Endothelial cell of umbilical vein (primary cell): ENCODE measurements at places on chromosomes 4 and X.

DNA sequence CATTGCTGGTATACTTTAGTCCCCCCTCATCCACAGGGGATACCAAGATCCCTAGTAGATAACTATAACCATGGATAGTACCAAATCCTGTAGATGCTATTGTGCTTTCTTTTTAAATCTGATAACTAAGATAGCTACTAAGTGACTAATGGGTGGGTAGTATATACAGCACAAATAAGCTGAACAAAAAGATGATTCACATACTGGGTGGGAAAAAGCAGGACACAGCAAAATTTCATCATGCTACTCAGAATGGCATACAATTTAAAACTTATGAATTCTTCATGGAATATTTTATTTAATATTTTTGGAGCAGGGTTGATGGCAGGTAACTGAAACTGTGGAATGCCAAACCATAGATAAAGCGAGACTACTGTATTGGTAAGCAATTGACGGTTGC lies 161.6 kb downstream of the IL15 start:
- no peaks in the 10 kb centered on the region for H3K27me3 ChIP-seq
- H3K27ac ChIP-seq, result no peak overlapping the region
- H3K4me1 ChIP-seq, result no peaks in the 10 kb centered on the region
- no peaks in the 10 kb centered on the region for H3K36me3 ChIP-seq
- no peak overlapping the region for H3K4me3 ChIP-seq

- DNase-seq, result no peak
- H3K36me3 ChIP-seq, result no peaks in the 10 kb centered on the region
- H3K27ac ChIP-seq, result no peak overlapping the region
- H3K4me1 ChIP-seq, result no peaks in the 10 kb centered on the region
- no peak overlapping the region for H3K4me3 ChIP-seq
These were observed 32.1 kb downstream of the NDUFB11 start for GRCh38 chrX:47112316-47112954.

DNA sequence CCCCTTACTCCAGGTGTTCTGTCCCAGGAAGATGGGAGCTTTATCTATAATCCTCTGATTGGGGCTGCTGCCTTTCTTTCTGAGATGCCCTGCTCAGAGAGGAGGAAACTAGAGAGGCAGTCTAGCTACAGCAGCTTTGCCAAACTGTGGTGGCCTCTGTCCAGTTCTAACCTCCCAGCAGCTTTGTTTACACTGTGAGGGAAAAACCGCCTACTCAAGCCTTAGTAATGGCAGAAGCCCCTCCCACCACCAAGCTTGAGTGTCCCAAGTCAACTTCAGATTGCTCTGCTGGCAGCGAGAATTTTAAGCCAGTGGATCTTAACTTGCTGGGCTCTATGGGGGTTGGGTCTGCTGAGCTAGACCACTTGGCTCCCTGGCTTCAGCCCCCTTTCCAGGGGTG lies 394.9 kb upstream of the PABPC5 start:
- no peak overlapping the region for H3K4me3 ChIP-seq
- no peaks in the 10 kb centered on the region for H3K27me3 ChIP-seq
- H3K4me1 ChIP-seq, result no peaks in the 10 kb centered on the region
- no peak for DNase-seq

DNA sequence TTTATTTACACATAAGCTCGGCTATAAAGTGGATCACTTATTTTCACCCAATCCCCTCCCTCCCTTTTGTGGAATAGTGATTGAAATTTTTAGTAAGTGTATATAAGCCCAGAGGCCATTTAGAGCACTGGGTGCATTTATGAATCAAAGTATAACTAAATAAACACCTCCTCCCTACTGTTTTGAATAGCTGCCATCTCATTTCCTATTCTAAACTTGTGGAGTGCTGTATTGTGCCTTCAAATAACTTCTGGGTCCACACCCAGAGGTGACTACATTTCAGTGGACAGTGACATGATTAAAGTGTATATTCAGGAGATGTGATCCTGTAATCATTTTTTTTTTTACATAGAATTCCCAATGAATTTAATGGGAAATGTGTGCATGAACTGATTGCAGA lies 104.9 kb downstream of the TEX13C start:
- H3K4me3 ChIP-seq, result no peak overlapping the region
- H3K4me1 ChIP-seq, result no peaks in the 10 kb centered on the region
- no peaks in the 10 kb centered on the region for H3K36me3 ChIP-seq
- H3K27me3 ChIP-seq, result no peaks in the 10 kb centered on the region
- H3K27ac ChIP-seq, result no peak overlapping the region

DNA sequence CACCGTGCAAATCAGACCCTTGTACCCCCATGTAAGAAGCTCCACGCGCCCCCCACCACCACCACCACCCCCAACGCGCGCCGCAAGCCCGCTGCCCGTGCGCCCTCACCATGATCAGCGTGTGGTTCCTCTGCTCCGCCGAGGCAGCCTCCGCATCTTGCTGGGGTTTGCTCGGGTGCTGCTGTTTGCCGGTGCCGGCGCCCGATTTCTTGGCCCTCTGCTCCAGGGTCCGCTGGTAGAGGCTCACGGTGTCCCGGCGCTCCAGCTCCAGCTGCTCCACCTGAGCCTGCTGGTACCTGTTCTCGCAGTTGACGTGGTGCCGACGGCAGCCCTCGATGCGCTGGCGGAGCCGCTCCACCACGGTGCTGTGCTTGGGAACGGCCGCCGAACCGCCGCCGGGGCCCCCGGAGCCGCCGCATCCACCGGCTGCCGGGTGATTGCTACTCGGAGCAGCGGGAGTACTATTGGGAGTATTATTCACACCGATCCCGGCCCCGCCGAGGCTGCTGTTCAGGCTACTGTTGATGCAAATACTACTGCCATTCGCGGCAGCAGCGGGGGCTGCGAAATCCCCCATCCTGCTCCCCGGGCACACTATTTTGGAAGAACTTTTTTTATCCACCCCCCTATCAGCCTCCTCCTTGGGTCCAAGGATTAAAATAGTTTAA lies 1.1 kb downstream of the MAML3 start:
- peak overlapping the region; percentile 91 for H3K4me3 ChIP-seq
- H3K36me3 ChIP-seq, result no peaks in the 10 kb centered on the region
- H3K27me3 ChIP-seq, result no peaks in the 10 kb centered on the region
- H3K27ac ChIP-seq, result peak overlapping the region; percentile 99
- peaks cover 10% of the 10 kb centered on the region for H3K4me1 ChIP-seq

DNA sequence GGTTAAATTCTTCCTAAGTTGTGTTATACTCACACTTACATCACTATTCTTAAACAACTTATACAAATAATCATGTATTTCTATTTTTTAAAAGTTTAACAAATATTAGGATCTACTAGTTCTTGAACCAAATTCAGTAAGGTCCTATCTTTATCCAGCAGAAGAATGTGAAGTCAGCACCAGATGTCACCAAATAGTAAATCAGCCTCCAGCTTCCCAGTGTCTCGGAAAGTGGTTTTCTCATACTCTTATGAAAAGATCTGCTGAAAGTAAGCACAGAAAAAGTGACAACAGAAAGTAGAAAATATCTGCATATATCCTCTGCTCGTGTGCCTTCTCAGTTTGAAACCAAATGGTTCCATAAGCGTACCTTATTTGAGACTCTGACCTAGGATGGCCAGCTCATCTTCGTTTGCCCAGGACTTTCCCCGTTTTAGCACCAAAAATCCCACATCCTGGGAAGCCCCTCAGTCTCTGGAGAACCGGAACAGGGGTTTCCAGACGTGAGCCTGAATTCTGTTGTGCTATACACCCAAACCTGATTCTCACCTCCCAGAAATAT lies 98.0 kb upstream of the DCLK2 start:
- no peak overlapping the region for H3K27ac ChIP-seq
- no peaks in the 10 kb centered on the region for H3K27me3 ChIP-seq
- H3K4me3 ChIP-seq, result no peak overlapping the region
- H3K4me1 ChIP-seq, result no peaks in the 10 kb centered on the region
